ENCODE measurements at places on chromosomes 7 and 10. TPM values are rescaled to one million over a fixed set of nuclear protein-coding genes. Genes with fewer than 3 reads are reported as not detected.

DNA sequence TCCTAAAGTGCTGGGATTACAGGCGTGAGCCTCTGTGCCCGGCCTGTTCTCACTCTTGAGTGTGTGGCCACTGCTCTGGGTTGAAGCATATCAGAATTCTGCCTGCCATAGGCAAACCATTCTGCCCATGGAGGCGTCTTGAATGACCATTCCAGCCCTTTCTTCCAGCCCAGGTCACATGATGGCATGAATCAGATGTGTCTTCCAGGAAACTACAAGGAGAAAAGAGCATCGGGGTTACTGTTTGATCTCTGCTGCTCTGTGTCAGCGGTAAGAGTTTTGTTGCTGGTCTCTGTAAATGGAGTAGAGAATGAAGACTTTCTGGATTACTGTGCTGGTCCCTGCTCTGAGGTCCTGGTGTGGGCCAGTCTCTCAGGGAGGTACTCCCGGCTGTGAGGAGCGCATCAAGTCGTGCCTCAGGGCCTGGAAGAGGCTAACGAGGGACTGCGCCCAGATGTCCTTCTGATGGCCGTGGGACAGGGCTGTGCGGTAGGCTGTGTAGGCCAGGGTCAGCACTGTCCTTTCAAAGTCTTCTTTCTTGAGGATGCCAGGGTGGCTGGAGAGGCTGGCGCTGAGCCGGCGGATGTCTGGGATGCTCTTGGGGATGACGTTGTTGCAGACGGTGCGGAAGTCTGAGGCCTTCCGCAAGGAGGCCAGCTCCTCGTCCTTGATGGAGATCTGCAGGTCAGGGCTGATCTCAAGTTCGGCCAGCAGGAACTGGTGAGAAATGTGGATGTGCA is 5.8 kb upstream of the SLC13A4 start:
- no peak for DNase-seq

- DNase-seq = peak; percentile 19
Measured at GRCh38 chr10:123967626-123968243, 76.1 kb upstream of the CPXM2 start.

DNA sequence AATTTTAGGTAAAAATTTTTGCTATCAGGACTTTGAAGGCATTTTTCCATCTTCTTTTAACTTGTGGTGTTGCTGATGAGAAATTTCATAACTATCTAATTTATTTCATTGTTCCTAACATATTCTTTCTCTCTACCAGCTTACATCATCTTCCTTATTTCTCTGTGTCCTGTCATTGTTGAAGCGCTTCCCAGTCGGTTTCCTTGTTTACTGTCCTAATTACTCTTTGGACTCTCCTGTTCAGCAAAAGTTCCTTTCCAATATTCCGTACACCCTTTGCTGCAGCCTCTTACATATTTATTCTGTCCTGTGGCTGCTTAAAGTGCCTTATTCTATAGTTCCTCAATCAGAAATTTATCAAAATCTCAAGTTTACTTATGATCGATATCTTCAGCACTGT is 609.0 kb upstream of the FZD8 start:
- no peak for DNase-seq

GRCh38 chr10:76774987-76775603 is 862.5 kb downstream of the KCNMA1 start:
- DNase-seq = no peak

DNA sequence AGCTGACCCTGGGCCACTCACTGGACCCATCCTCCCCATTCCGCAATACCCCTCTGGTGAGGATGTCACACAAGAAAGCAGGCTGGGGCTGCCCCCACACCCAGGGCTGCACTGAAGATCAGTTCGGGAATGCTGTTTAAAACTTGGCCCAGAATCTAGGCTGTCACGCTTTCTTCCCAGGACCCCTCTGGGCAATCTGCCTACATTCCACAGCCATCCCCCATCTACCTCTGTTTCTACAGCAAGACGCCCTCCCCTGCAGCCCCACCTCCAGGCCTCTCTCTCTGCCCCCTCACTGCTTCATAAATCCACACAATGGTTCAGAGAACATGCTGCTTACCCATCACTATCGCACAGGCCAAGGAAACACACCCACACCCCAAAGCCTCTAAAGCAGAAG is 36.1 kb downstream of the XPNPEP1 start:
- no peak for DNase-seq

- no peak for DNase-seq
Measured at GRCh38 chr7:96654630-96655188, 54.9 kb downstream of the SEM1 start.

The GFRA1 gene
- not detected for total RNA-seq

The SDK1 gene
- 1.2 TPM for total RNA-seq

The PLCE1 gene
- total RNA-seq = 0.02 TPM

All from activated T-helper 2 cell treated with anti-CD3 and anti-CD28 coated beads, Interferon-gamma antibody, Interleukin-2, Interleukin-4, amounts not matched to agents 10 μg/mL and 5 μg/mL and 100 μg/mL, durations not matched to agents 14 hours and 24 hours and 36 hours (primary cell).